CD4-positive, alpha-beta T cell treated with Interleukin-6 for 4 hours (primary cell): ENCODE measurements at places on chromosomes 1 and 21.

GRCh38 chr1:116907351-116907750 is 2.4 kb upstream of the PTGFRN start:
- DNase-seq: no peak

GRCh38 chr21:34148419-34148804 is 75.0 kb downstream of the MRPS6 start:
- DNase-seq: no peak

- DNase-seq: no peak
Observed at GRCh38 chr1:58964428-58964827, 180.6 kb upstream of the JUN start.

DNA sequence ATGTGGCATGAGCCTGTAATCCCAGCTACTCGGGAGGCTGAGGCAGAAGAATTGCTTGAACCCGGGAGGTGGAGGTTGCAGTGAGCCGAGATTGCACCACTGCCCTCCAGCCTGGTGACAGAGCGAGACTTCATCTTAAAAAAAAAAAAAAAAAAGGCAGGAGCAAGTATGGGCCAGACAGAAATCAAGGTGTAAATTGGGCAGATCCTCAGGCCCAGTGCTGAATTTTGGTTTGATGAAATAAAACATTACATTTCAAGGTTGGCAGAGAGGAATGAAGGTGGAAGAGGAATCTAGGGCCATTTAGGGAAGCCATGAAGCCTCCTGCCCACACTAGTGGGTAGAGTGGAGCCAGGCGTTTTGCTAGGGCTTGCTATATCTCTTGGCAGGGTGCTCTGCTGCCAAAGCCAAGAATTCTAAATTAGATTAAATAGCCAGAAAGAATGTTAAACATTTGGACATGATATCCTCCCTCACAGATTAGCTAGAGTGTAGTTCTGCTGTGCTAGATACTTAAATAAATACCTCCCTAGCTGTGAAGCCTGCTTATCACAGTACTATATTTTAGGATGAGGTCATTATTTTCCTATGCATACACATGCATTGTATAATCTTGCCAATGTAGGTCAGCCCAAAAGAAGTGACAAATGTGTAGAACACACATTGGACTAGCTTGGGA is 16.6 kb upstream of the LGALS8 start:
- DNase-seq: no peak

GRCh38 chr1:1371364-1371745 is 3.7 kb downstream of the AURKAIP1 start:
- DNase-seq: peak; percentile 42
